HS-5 (cell line): ENCODE measurements at places on chromosomes 7 and 10.

- DNase-seq, result peak; percentile 94
Observed at GRCh38 chr7:25028370-25029021, 48.5 kb upstream of the OSBPL3 start.

- no peak for DNase-seq
Observed at GRCh38 chr7:2647594-2648172, 15.9 kb downstream of the TTYH3 start.

- no peak for DNase-seq
Observed at GRCh38 chr7:1228545-1229201, 4.0 kb upstream of the UNCX start.

GRCh38 chr10:95909561-95909960, 1.8 kb downstream of the CC2D2B start:
- DNase-seq, result no peak

DNA sequence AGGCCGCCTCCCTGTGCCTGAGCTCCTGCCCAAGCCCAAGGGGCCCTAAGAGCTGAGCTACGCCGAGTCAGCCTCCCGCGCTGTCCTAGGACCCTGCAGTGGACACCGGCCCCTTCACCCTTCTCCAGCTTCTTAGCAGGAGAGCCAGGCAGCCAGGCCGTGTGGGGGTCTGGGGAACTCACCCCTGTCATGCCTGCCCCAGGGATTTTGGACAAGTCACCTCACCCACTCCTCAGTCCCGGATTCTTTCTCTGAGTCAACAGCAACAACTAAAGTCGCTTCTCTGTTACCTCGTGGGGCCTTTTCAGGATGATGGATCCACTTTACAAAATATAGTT, 79.3 kb downstream of the MKI67 start:
- no peak for DNase-seq

GRCh38 chr7:154674191-154674590, 328.7 kb downstream of the PAXIP1 start:
- DNase-seq, result no peak

DNA sequence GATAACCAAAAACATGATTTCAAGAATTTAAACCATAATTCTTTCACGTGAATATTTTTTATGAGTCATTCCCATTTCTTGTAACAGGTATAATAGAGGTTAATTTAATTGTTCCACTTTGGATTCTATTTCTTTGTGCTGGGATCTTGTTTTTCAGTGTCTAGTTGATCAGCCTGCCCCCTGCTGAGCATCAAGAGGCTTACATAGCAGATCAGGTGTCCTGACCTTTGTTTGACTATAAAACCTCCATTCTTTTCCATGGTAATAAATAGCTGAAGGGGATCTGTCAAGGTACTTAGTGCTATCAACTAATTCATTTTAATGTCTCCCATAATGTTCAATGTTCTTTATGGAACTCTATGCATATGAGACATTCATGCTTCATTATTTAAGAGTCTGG, 4.9 kb downstream of the COL17A1 start:
- DNase-seq, result no peak

- no peak for DNase-seq
Observed at GRCh38 chr10:94213980-94214379, 148.8 kb downstream of the NOC3L start.

DNA sequence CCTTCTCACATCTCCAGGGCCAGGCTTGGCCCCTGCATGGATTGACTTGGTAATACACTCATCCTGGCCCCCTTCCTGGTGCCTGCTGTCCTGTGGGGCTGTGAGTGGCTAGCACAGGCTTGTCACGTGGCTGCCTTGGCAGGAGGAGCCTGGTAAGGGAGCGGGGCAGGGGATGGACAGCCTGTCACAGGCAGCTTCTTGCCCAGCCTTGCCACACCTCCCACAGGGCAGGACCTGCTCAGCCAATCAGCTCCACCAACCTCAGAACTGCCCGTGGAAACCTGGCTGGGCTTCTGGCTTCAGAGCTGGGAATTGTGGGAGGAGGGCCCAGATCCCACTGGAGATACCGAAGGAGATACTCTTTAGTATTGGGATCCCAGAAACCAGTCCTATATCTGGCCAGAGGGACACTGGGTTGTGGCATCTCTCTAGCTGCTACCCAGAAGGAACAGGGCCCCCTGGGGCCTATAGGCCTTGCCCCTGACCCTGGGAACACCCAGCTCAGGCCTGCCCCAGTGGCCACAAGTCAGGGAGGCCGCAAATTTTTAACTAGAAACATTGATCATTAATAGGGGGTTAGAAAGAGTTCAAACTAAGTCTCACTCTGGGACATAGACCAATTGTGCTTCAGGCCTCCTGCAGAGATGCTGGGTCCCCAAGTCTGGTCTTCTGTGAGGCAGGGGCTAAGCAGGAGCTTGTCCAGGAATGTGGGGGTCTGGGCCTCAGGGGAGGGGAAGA, at the start of gene HOGA1:
TSS of gene HOGA1 (plus strand) at position 330 of the 738 bp plus-strand sequence. CDS start at position 645, 315 bp downstream.
- DNase-seq, result no peak

DNA sequence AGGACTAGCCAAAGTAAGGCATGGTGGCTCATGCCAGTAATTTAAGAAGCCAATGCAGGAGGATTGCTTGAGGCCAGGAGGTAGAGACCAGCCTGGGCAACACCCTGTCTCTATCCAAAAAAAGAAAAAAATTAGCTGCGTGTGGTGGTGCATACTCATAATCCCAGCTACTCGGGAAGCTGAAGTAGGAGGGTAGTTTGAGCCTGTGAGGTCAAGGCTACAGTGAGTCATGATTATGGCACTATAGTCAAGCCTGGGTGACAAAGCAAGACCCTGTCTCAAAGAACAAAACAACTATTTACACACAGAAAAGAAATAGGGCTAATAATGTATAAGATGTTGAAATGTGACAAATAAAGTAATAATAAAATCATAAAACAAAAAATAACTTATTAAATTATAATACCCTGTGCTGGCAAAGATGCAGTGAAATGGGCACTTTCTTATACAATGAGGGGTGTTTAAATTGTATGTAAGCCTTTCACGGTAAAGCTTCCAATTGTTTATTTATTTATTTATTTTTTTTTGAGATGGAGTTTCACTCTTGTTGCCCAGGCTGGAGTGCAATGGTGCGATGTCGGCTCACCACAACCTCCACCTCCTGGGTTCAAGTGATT, 175.2 kb downstream of the TPST1 start:
- peak; percentile 53 for DNase-seq

DNA sequence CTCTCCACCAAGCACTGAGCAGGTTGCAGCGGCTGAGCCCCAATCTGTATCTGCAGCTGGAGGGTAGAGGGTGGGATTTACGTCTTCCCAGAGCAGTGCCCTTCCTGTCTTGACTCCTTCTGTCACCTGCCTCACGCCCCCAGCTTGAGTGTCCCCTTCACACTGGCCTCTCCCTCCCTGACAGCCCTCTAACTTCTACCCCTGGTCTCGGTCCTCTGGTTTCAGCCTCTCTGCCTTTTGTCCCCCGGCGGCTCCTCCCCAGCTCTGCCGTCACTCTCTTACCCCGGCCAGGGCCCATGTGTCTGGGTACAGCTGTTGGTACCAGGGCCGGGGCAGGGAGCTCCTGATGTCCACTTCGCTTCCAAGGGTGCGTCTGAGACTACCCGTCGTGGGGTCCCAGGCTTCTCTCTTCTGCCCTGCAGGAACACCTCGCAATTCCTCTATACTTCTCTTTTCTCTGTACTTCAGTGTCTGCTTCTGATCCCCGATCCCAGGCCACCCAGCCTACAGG, 654 bp downstream of the MUC3A start:
- no peak for DNase-seq

GRCh38 chr10:121188005-121188404, 336.8 kb downstream of the WDR11 start:
- DNase-seq, result no peak

DNA sequence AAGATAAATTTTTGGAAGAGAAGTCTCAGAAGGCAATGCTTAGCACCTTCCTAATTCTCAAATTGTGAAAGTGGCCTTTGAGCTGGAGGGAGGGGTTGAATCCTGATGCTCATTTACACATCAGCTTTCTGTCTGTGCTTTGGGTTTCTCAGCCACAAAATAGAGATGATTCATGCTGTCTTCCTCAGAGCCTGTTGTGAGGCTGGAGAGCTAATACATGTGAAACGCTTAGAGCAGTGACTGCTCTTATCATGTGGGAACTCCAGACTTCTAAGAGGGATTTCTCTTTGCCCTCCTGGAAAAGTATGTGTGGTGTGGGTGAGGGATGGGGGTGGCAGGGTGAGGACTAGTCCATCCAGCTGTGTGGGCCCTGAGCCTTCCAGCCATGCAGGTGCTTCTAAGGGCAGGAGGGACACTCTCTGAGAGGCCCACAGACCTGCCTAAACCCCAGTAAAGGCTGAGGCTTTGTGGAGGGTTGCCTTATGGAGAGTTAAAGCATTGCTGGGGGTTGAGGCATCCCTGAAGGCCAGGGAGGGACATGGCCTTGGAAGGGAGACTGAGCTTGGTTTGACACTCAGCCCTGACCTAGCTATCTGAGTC, 4.8 kb upstream of the EVX1 start:
- peak; percentile 32 for DNase-seq

DNA sequence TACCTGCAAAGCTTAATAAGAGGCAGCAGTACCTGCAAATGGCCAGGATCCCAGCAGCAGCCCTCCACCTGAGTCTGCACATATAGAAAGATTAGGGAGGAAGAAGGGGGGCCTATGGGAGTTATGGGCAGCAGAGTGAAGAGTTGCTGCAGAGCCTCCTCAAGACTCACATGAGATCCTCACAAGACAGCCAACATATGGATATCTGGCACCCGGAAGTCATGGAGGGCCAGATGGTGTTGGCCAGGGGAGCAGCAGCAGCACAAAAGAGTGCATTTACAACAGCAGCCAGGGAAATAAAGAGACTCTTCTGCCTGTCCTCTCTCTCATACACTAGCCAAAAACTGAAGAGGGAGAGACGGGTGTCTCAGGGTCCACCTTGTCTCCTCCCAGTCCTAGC, 4.0 kb upstream of the TAS2R40 start:
- DNase-seq, result no peak

- DNase-seq, result no peak
Observed at GRCh38 chr10:117239721-117240620, 943 bp upstream of the SLC18A2 start.

DNA sequence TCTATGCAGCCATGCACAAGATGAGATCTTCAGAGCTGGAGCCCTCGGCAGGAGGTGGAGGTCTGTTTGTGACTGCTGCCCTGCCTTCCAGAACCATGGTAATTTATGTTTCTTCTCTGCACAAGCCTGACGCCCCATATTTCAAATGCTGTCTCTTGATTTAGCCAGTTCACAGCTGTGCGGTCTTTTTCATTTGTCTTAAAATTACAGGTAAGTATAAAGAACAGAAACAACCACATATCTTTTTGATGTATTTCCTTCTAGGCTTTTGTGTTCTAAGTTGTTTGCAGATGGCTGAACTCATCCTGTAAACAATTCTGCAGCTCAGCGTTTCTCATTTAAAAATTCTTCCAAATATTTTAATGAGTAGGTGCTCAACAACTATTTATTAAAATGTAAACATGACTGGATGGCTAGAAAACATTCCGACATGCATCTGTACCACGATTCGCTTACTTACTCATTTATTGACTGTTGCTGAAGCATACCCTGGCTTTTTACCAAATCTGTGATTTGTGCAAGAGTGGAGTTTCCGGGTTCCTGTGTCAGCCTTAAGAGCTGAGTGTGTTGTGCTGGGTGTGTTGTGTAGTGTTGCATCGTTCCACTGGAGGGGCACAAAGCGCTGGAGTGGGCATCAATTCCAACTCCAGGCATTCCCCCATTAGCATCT, 58.9 kb downstream of the PIP4K2A start:
- no peak for DNase-seq

DNA sequence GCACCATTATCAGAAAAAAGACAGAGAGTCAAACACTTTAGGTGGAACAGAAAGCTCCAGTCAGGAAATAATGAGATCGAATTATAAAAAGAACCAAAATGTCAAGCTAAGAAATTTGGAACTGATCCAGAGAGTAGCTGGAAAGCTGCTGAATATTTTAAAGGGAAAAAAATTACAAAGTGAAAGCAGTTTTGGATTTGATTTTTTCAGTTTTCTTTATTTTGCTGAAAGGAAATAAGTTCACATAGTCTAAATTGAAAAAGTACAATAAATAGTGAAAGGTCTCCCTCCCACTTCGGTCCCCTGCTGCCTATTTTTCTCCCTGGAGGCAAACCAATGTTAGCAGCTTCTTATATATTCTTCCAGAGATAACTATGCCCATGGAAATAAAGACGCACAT, 11.3 kb upstream of the TOMM7 start:
- DNase-seq, result no peak

- DNase-seq, result no peak
Observed at GRCh38 chr10:94138391-94138790, 144.7 kb downstream of the PLCE1 start.

- DNase-seq, result no peak
Observed at GRCh38 chr10:120077707-120078492, 185.4 kb downstream of the SEC23IP start.

DNA sequence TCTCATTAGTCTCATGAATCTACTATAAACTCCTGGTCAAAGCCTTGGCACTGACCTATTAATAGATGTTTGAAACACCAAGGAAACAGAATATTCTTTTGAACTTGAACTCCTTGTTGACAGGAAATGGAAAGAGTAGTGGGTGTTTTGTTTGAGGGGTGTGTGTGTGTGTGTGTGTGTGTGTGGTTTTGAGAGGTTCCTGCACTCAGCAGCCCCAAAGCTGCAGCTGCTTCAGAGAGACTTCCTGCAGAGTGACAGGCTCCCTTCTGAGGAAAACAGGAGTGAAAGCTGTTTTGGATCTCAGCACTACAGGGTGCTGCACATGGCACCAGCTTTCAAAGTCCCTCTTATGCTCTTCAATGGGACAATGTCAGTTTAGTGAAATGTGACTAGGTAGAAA, 546.5 kb upstream of the STEAP1 start:
- no peak for DNase-seq

DNA sequence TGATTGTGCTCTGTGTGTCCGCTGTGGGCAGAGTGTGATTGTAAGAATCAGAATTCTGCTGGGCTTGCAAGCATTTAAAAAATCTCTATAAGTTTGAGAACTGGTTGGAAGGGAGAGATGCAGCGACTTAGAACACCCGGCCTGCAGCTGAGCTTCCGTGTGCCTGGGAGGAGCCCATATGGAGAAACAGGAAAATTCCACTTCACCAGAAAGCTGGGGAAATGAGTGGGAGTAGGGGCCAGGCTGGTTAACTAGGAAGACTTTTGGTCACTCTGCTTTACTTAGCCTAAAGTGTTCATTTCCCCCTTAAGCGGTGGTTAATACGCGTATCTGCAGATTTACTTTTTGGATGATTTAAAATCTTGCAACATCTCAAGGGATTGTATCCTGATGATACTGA, 72.2 kb downstream of the TCF7L2 start:
- DNase-seq, result no peak

- no peak for DNase-seq
Observed at GRCh38 chr10:35165136-35165535, 38.5 kb downstream of the CREM start.
